ENCODE measurements at places on chromosomes 6 and 20.
A peak's percentile ranks its signal among the peaks of the same experiment; 100 is the strongest.

DNA sequence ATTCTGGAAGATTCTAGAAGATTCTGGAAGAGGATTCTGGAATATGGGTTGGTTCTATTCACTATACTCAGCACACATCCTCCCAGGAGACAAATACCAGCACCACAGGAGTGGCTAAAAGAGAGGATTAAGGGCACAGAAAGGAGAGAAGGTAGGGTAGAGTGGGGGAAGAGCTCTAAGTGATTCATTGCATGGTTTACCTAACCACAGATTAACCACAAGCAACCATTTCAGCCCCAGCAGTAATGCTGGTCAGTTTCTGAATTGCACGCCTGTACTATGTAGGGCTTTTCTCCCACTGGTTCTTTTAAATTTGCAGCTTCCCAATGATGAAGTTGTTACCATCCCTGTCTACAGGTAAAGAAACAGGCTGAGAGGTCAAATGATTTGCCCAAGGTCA, 192.7 kb upstream of the PMEPA1 start:
- DNase-seq, result peak; percentile 35

DNA sequence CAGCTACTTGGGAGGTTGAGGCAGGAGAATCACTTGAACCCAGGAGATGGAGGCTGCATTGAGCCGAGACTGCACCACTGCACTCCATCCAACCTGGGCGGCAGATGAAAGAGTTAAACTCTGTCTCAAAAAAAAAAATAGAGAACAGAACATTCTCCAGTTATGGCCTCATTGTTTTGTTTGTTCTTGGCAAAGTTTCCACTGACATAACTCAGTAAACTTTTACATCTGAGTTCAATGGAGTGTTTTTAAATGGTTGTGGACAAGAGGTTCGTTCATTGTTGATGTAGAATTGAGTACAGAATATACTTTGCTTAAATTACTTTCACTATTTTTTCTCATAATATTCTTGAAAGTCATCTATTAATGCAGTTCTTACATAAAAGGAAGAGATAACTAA, 42.2 kb upstream of the IFNGR1 start:
- no peak for DNase-seq

DNA sequence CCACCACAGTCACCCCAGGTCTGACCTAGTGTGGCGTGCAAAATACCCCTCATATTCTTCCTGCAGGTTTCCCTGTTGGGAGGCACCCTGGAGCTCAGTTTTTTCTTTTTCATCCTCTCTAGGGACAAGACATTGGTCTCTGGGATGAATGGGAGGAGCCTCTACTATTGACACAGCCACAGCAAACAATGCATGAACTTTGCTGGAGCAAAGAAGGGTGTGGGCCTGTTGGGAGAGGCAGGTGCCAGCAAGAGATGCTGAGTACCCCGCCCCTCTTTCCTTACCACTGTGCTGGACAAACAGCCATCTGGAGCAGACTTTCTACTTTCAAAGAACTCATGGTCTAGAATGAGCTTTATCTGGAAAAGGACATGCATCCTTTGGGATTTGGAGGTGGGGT, 10.1 kb downstream of the TGM3 start:
- no peak for DNase-seq

DNA sequence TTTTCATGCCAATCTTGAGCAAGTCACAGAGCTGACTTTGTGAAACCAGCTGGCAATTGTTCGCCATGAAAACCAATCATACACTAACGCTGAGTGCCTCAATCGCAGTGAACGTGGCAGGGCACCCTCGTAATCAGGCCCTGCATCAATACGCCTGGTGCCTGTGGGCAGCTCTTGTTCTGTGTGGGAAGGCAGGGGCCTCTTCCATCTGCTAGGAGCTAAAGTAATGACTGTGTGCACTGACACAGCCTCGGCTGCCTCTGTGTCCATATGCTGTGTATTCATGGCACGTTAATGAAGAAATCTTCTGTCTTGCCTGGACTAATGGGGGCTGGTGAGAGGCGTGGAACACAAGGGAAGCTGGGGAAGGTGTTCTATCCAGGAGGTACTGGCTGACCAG, 27.8 kb upstream of the SYNDIG1 start:
- DNase-seq, result no peak

DNA sequence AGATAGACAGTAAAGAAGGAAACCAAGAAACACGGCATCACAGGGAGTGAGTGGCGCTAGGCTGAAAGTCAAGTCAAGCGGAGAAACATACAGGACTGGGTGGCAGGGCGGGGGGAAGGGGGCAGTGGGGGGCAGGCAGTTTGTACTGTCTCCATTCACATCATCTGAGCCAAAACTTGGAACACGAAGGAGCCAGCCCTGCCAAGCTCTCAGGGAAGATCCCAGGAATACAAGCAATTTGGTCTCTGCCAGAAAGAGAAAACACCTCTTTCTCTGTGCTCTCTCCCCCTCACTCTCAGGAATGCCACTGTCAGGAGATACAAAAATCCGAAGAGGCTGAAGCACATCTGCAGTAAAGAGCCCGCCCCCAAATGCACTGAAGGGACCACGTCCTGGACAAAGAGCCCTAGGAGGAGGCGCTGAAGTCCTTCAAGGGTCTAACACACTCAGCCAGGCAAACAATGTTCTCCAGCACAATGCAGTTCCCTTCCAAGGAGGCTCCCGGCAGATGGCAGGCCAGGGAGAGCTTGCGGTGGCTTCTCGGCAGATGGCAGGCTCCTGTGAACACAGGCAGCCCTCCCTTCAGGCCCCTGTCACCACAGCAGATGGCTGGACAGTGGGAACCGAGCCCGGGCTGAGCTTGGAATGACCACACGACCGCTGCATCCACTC, 90.0 kb downstream of the ATP9A start:
- DNase-seq, result no peak

DNA sequence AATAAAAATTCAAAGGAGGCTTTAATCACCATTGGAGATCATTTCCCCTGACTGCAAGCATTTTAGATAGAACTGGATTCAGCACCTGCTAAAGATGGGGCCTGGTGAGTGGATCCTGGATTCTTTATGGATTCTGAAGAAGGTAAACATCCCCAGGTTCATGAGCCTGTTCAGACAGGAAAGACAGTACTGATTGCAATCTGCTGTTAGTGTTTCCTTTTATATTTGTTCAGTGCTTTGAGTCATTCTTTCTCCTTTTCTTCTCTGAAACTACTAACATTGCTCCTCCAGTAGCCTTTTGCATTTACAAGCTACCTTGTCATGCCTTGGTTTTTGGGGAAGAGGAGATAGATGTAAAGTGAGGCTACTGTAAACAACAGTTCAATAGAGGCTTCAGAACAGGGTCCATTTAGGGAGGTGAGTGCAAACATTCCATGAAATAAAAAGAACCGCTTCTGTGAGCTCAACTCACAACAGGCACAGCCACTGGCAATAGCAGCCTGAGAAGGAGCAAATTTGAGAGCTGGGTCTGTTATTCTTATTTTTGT, 66.4 kb upstream of the PRL start:
- DNase-seq, result no peak

- DNase-seq, result peak; percentile 68
Measured at GRCh38 chr20:38658879-38659596, 57.4 kb downstream of the ARHGAP40 start.

GRCh38 chr20:24970754-24971153, 21.7 kb downstream of the CST7 start:
- DNase-seq, result no peak

GRCh38 chr6:1868561-1869261, 259.0 kb downstream of the FOXC1 start:
- no peak for DNase-seq

GRCh38 chr6:105988812-105989577, 97.1 kb upstream of the PRDM1 start:
- DNase-seq, result no peak

- DNase-seq, result peak; percentile 78
Measured at GRCh38 chr6:133954657-133955576, 1.9 kb downstream of the TBPL1 start.

DNA sequence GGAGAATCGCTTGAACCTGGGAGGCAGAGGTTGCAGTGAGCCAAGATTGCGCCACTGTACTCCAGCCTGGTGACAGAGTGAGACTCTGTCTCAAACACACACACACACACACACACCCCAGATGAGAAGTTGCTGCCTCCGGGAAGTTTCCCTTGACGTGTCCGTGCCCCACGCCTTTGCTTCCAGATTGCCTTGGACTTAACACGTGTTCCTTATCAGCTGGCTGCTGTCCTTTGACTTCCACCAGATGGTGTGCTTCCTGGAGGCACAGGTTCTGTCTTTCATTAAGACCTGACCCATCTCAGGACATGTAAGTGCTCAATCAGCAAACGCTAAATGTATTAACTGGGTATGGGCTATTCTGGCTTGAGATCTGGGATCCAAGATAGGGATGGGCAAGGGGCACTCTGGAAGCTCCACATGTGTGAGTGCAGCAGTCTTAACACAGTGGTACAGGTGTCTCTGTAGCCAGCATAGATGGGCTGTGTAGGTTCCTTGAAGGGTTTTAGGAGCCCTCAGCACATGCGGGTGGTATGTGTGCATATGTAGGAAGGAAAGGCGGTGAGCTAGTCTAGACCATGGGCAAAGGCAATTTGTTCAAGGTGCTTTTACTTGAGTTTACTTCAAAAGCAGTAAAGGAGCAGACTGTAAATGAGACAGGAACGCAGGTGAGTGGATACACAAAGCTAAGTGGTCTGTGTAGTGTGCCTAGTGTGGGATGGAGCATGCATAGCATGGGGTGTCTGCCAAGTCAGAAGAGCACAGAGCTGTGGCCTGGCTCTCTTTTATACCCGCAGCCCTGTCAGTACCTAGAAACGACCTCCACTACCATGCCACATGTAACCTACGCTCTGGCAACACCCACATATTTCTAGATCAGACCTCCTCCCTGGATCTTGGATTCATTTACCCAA, 11.6 kb downstream of the PIGT start:
- peak; percentile 27 for DNase-seq

- no peak for DNase-seq
Measured at GRCh38 chr20:46789339-46790028, 80.0 kb downstream of the SLC2A10 start.

DNA sequence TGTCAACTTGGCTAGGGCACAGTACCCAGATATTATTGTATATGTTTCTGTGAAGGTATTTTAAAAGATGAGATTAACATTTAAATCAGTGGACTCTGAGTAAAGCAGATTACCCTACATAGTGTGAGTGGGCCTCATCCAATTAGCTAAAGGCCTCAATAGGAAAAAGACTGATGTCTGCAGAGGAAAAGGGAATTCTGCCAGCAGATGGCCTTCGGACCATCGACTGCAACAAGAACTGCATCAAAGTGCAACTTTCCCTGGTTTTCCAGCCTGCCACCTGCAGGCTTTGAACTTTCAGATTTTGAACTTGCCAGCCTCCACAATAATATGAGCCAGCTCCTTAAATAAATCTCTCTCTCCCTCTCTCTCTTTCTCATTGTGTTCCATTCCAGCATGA, 80.5 kb downstream of the IMPG1 start:
- DNase-seq, result no peak

- no peak for DNase-seq
Measured at GRCh38 chr6:165200178-165200577, 109.2 kb downstream of the C6orf118 start.

- DNase-seq, result no peak
Measured at GRCh38 chr6:18245642-18246041, 18.7 kb downstream of the DEK start.

DNA sequence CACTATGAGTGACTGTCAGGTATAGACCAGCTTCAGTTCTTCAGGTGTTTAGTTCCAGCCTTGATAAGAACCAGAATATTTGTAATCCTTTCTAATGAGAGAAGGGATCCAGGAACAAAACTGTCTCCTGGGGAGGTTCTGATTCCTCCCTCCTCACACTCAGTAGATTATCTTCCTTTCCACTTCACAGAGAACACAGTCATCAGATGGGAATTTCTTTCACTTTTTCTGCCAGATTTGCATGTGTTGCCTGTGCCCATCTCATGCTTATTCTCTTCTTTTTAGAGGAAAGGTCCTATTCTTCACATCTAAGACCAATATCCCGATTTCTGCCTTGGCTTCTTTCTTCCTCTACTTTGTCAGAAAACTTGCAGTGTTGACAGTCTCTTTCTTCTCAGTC, 50.8 kb downstream of the CD109 start:
- no peak for DNase-seq

- DNase-seq, result no peak
Measured at GRCh38 chr20:21109144-21109543, 3.0 kb upstream of the LINC00237 start.

GRCh38 chr6:117188627-117189201, 76.6 kb upstream of the VGLL2 start:
- peak; percentile 47 for DNase-seq

DNA sequence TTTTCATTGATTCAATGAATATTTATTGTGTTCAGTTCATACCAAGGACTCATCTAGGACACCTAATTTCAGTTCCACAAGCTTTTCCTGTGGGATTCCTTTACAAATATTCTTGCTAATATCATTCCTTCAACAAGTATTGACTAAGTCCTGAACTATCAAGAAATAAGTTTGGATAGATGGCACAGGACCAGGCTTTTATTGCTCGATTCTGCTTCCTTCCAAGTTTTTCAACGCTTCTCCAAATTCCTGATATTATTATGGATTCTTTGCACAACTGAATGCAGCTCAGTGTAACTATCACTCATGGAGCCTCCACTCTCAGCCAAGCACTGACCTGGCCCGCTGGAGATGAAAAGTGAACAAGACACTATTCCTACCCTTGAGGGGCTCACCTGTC, 32.7 kb upstream of the COL21A1 start:
- no peak for DNase-seq

DNA sequence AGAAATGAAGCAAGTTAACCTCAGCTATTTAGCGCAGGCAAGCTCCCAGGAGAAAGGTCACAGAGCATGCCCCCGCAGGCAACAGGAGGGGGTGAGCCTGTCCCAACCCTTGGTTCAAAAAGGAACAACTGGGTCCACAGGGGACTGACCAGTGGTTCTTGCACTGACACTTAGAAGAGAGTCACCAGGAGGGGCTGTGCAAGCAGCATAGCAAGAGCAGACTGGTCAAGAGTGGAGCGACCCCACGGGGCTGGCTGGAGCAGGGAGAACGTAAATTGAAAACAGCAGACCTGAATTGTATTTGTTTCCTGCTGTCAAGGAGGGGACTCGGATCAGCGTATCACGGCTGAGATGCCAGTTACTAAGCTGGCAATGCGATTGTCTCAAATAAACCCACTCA, 32.8 kb downstream of the GABRR1 start:
- DNase-seq, result no peak

Measured in OCI-M1 (cell line).